GM18507 (cell line): ENCODE measurements at places on chromosomes 5 and 9.

DNA sequence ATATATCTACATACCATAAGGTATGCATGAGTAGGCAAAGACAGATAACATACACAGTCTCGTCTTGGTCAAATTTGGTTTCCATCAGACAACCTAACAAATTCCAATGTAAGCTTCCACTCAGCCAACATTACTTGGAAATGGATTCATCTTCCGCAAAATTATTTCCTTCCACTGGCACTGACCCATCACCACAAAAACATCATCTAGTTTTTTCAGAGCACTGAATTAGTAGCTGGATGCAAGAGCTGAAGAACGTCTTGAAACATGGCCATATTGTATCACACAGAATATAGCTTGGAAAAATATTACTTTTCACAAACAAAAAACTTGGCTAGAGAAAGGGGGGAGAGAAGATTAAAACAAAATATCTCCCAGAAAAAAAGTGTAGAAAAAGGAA, 73.5 kb downstream of the EFNA5 start:
- no peak for DNase-seq

GRCh38 chr9:69322256-69322655, 2.8 kb upstream of the ENTREP1 start:
- DNase-seq: no peak

DNA sequence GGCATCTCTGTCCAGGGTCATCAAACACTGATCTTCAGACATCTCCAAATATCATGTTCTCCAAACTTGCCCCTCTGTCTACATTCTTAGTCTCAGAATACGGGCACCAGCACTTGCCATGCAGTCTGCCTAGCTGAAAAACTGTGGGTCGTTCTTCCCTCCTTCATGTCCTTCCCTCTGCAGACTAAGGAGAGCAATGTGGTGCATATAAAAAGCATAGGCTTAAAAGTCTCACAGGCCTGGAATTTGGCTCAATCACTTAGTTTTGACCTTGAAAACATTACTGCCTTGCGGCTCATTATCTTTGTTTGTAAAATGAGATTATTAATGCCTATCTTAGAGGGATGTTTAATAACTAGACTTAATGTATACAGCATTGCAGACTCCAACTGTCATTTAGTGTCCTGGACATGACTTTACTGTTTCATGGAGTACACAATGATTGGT, 362.8 kb downstream of the NPR3 start:
- no peak for DNase-seq

DNA sequence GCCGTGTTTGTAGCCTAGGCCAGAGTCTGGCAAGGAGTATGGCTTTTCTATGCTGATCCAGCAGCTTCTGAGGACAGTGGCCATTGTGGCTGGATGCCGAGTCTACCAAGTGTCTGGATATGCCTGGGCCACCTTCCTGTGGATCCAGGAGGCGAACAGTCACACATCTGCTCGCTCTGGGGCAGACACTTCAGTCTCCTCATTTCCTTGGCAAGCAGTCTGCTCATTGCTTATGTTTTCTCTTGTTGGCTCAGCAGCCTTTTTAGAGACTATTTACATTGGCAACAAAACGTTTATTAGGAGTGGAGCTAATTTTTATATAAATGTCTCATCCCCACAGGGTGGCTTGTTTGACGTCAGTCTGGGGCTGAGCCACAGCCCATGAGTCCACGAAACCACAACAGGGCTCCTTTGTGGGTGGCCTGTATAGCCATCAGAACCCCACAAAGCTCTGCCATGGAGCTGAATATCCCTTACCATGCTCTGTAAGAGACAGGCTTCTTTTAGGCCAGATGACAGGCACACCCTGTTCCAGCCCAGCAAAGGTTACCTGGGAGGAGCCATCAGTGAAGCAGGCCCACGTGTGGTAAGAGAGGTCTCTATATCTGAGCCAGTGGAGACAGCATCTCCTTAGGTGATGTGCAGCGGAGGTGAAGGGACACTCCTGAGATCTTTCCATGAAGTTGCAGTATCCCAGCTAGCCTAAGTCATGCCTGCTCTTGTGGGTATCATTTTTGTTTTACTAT, 221.7 kb downstream of the DIRAS2 start:
- no peak for DNase-seq
